ENCODE measurements at places on chromosomes 16 and 17.

DNA sequence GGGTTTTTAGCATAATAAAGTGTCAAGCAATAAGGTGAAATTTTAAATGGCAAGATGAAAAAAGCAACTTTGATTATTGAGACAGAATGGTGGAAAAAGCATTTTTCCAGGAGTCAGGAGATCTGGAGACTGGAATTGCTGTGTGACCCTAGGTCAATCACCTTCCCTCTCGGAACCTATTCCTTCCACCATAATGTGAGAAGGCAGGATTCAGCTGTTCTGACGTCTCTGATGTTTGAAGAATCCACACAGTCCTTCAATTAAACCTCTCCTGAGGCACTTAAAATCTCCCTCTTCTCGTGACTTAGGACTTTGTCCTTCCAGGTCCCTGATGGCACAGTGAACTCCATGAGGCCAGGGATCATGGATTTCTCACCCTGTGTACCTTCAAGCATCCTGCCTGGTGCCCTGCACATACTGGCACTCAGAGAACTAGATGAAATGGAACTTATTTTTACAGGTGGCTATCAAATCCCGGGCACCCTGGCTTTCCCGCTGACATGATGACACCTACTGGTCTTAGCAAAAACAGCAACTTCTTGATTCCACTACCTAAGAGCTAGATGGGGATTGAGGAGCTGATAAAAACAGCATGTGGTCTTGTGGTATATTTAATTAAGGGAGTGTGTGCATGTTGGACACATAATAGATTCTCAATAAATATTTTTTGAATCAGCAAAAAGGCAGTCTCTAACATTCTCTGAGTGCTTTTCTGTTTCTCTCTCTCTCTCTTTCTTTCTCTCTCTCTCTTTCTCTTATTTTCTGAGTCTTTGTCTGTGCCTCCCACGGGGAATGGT is 2.3 kb upstream of the CCDC182 start:
- peak; percentile 27 for DNase-seq

DNA sequence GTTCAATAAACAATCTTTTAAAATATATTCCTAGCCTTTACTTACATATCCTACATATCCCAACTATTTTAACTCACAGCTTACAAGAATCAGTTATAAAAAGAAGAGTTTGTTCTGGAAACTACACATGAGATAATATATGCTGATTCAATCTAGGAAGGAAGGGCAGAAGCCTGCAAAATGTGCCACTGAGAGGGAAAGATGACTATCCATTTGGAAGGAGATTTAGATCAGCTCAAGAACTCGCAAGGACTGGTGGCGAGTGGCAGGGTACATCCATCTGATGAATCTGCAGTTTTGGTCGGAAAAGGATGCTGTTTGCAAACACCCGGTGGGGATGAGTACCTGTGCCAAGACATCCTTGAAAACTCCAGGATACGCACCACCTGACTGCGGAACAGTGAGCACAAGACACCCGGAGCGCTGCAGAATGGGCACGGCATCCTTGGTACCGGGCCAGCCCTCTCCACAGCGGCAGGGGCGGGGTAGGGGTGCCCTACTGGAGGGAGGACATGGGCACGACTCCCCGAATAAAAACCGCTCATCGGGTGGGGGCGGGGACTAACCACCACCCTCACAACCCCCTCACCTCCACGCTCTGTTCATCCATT is 723 bp downstream of the TRIM37 start:
- DNase-seq: peak; percentile 15

GRCh38 chr16:49446805-49447204 is 73.2 kb downstream of the C16orf78 start:
- DNase-seq: no peak

DNA sequence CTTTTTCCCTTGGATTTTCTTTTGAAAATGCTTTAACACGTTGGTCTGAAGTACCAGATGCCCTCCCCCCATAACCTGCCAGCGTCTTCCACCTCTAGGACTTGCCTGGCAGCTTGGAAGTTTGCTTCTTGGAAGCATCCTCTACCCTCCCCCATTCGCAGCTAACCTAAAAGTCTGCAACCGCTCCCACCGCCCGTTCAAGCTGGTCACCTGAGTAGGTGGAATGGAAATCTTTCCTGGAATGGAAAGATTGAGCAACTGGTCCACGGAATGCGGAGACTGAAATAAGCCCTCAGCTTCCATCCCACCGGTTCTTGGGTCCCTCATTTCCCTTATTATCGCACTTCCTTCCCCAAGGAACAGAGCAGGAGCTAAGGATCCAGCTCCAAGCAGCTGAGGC is 31.4 kb downstream of the HS3ST3B1 start:
- no peak for DNase-seq

DNA sequence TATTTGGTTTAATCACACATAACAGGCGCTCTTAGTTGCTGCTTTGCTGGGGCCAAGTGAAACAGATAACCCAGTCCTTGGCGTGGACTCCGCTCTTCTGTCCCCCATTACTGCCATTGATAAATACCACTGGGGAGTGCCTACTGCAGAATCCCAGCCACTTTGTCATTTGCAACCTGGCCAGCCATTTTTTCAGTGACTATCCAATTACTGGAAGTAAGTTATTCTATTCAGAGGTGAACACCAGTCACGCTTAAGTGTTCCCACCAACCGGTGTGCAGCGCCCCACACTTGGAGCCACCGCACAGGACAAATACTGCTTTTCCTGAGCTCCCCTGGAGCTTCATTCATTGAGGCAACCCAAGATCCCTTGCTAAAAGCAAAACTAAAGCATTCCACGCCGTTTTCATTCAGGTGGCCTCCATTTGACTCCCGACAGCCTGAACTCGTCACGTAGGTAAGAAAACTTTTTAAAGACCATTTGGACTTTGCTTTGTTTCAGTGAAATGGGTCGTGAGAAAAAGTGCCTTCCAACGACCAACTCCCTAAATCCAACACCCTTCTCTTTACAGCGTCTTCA is 1.8 kb downstream of the USP7 start:
- no peak for DNase-seq

- no peak for DNase-seq
These were observed 293.8 kb upstream of the AXIN2 start for GRCh38 chr17:65855245-65855644.

Data from stromal cell of bone marrow (primary cell).